ENCODE measurements at places on chromosomes 2 and 18. TPM values are rescaled to one million over a fixed set of nuclear protein-coding genes. Genes with fewer than 3 reads are reported as not detected.

DNA sequence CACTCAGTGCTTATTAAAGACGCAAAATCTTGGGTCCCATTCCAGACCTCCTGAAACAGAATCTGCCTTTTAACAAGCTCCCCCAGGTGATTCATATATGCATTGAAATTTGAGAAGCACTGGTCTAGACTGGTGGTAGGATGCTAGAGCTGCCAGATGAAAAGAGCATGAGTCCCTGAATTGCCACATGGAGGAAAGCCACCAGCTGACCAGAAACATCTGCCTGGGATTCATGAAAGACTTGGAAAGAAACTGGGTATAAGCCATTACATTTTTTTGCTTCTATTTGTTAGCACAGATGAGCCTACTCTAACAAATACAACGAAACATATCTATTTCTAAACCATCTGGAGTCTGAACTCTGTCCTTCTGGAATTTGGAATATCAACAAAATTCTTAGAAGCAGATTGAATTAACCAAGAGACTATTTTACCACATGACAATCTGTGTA lies 228.9 kb downstream of the RBM43 start:
- no peak for DNase-seq

DNA sequence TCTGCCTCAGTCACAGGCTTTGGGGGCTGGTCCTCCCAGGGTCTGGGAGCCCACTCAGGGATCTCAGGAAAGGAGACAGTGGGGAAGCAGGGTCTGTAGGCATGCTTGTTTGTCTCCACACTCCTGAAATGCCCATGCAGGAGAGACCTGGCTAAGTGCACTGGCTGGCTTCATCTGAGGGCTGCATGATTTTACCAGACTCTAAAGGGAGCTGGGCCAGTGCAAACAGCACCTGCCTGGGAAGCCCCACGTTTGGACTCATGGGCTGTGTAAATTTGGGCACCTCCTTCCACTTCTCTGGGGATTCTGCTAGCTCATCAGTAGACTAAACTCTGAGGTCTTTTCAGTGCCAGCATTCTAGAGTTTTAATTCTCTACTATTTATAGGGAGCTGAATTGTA lies 33.7 kb downstream of the LYPD1 start:
- DNase-seq = no peak

LRRFIP1 gene
- 104 TPM for total RNA-seq

DNA sequence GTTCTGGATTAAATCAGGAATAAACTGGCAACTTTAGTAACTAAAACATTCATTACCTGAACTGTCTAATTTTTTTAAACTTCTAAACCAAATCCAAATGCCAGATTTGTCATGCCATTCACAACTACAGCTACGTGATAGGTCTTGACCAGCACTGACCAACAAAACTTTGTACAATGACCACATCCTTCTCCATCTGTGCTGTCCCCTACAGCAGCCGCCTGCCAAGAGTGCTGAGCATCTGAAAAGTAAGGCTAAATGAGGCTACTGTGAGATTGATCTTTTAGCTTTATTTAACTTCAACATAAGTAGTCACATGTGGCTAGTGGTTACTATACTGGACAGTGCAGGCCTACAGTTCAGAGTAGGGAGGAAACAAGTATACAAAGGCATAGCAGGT lies 7.6 kb downstream of the FAM168B start:
- DNase-seq = no peak

POTEJ gene
- total RNA-seq = not detected

- DNase-seq = no peak
Observed at GRCh38 chr18:43303376-43303775, 26.1 kb upstream of the SYT4 start.

DNA sequence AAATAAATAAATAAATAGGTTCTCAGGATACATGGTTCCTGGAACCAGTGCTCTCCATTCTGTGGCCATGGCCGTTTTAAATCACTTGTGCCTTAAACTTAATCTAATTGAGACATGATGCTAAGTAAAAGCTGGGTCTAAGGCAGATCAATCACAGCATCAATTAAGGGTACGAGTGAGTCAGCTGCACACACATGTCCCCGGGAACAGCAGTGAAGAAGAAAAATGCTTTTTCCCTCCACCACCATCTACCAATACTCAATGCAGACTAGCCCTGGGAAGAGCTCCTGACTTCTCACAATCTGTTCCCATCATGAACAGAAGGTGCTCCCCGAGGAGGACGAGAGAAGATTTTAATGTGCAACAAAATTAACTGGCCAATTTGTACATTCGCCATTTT lies 6.8 kb upstream of the CHMP1B start:
- no peak for DNase-seq

SLC5A7 gene
- total RNA-seq = 0.11 TPM

DNA sequence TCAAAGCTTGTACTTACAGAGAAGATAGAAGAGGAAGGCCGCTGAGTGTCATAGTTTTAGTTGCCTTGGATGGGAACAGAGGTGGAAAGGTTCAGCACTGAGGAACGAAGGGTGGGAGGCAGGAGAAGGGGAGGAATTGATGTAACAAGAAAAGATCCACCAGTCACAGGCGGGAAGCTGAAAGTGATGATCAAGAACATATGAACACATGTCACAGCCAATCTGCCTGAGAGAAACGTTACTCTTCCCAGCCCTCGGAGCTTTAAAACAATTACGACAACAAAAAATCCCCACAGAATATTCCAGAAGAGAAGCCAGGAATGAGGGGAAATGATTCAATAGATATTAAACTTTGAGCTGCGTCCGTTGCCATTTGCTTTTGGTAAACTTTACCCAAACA lies 87.1 kb downstream of the TSHZ1 start:
- DNase-seq = no peak

DNA sequence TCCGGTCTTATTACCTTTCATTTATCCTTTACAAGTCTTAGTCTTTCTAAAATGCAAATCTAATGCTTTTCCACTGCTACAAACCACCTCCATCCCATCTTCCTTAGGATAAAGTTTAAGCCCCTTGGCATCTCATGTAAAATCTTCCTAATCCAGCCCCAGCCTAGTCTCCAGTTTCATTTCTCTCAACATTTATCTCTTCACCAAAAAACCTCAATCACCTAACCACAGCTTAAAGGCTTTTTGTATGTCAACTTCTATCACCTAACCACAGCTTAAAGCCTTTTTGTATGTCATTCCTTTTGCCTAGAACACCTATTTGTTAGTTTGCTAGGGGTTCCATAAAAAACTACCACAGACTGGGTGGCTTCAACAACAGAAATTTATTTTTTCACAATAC lies 4.2 kb downstream of the TRAK2 start:
- DNase-seq = no peak

DNA sequence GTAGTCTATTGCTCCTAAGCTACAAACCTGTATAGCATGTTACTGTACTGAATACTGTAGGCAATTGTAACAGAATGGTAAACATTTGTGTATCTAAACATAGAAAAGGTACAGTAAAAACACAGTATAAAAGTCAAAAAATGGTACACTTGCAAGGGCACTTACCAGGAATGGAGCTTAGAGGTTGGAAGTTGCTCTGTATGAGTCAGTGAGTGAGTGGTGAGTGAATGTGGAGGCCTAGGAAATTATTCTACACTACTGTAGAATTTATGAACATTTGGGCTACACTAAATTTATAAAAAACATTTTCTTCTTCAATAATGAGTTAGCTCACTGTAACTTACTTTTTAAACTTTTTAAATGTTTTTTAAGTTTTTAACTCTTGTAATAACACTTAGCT lies 19.0 kb downstream of the NABP1 start:
- no peak for DNase-seq

GRCh38 chr2:45007961-45008295 lies 1.3 kb downstream of the SIX2 start:
- DNase-seq = no peak

DNA sequence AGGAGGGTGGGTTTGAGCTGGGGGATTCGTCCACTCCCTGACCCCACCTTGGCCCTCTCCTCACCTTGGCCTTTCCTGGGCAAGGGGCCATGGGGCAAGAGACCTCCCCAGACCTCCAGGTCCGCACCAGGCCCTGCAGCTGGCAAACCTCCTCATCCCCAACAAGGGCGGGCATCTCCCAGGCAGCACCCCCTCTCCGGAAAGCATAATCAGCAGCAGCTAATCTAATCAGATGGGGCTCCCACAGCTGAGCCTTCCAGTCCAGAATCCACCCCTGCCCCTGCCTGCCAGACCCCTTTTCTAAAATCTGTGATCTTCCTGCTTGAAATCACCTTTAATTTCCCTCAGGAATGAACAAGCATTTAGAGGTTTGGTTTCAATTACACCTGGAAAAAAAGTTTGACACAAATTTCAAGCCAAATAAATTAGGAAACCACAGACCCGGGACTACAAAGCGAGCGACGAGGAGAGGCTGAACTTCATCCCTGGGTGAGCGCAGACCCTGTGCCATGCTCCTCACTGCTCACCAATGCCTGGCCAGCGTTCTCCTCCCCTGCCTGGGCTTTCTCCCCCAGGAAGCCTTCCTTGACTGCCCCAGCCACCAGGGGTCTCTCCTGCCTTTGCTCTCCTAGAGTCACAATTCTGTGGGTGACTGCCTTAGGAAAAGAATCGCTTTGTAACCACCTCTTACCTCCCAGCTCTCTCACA lies 143.0 kb upstream of the MYCN start:
- DNase-seq = no peak

CEP68 gene
- 19.7 TPM for total RNA-seq

DNA sequence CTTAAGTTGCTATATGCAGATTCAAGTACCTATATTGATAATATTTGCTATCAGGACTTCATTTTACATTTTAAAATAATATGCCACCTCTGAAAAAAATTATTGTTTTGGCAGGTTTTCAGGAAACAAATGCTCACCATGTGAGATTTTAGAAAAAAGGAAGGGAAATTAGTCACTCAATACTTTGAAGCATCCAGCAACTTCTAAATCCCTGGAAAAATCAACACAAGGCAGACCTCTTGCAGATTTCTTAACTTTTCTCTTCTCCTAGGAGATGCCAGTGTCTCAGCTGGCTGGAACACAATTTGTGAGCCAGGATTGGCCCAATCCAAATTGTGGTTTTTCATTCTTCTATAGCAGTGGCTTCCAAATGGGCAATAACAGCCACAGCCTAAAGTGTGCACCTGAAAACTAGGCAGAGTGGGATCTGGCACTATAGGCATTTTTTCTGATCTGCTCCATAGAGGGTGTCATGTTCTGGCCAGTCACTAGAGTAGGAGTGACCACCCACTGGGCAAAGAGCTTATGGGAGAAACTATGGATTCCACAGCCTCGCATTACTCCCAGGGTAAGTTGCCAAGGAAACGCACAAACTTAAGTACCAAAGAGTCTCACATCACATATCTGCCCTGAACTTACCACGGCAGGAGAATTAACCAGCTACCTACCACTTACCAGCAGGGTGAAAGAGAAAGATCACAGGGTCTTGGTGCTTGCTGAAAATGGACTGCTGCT lies 28.1 kb upstream of the THOC1 start:
- no peak for DNase-seq

- DNase-seq = no peak
Observed at GRCh38 chr2:133605011-133605765, 36.9 kb upstream of the NCKAP5 start.

- DNase-seq = no peak
Observed at GRCh38 chr2:11923935-11924334, 177.5 kb downstream of the LPIN1 start.

Data from Right ventricle myocardium inferior (tissue), 1 donor.